Sigmoid colon (tissue), 7 donors: ENCODE measurements at places on chromosomes 7 and 10. TPM values are rescaled to one million over a fixed set of nuclear protein-coding genes. Genes with fewer than 3 reads are reported as not detected.

Gene PDE6C
- not detected for total RNA-seq

Gene PCBD1
- 88.5 TPM for total RNA-seq

Gene SPDYE16
- total RNA-seq, result not detected

Gene FAM25C
- not detected for total RNA-seq

Gene CALD1
- 1,069 TPM for total RNA-seq

Gene CYP51A1
- total RNA-seq, result 27.8 TPM
